Omental fat pad (tissue), 4 donors: ENCODE measurements at places on chromosomes 16 and 17.

DNA sequence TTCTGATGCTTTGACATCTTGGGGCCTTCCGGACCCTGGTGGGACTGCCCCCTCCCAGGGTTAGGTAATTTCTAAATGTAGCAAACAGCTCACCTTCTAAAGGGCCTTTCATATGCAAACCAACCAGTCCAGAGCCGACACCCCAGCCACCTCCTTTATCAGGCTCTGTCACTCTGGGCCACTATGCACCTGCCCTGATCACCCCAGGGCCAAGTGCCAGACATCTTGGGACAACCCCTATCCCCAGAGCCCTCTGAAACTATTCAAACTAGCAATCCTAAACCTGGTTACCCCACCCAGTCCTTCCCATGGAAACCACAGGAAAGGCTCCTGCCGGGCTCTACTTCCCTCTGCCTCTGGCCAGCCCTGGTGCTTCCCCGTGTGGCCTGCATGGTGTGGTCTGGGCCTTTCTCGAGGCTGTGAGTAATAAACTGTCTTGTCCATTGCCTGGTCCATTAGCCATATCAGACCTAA lies 91.2 kb upstream of the TNRC6C start:
- no peak for DNase-seq

- no peak for DNase-seq
These were observed 12.5 kb downstream of the GABARAPL2 start for GRCh38 chr16:75578725-75579124.

DNA sequence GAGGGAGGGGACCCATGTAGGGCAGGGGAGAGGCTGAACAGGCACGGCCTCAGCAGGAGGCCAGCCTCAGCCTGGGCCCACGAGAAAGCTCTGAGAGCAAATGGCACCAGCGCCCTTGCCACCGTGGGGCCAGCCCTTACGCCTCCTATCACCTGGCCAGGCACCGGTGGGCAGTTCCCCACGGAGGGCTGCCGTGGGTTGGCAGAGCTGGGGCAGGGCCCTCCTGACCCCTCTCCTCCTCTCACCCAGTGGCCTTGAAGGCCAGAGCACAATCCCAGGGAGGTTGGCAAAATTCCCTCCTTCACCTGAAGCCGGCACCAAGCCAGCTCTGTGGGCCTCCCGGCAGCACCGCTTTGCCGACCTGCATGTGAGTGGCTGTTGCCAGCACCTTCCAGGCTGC lies 53.1 kb upstream of the ENPP7 start:
- DNase-seq, result no peak

GRCh38 chr17:42203354-42203753 lies 9.1 kb upstream of the GHDC start:
- no peak for DNase-seq

DNA sequence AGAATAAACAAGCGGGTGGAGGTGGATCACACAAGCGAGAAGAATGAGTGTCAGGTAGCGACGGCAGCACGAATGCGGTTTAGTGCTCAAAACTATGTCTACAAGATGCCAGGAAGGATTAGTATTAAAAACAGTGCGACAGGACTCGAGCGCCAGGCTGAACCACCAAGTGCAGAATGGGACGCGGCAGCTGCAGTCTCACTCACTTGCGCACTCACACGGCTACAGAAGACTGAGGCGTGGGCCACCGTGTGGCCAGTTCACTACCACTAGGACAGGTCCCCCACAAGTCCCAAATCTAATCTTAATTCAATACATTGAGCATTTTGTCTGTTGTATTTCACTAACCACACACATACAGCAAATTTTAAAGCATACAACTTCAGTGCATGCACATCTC lies 35.7 kb upstream of the TRAP1 start:
- DNase-seq, result no peak

DNA sequence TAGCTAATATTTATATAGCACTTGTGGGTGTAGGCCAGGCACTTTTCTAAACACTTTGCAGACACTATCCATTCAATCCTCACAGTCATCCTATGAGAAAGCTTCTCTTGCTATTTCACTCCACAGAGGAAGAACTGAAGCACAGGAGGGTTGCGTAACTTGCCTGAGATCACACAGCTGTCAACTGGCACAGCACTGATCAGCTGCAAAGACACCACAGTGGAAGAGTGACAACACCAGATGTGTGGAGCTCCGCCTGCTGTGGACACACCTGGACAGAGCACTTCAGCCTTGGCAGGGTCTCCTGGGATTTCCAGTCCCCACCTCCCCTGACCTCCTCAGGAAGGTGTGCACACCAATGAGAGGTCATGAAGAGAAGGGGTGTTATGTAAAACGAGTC lies 13.3 kb upstream of the CNEP1R1 start:
- no peak for DNase-seq

- DNase-seq, result no peak
These were observed 8.4 kb downstream of the FBXO47 start for GRCh38 chr17:38958756-38959155.

DNA sequence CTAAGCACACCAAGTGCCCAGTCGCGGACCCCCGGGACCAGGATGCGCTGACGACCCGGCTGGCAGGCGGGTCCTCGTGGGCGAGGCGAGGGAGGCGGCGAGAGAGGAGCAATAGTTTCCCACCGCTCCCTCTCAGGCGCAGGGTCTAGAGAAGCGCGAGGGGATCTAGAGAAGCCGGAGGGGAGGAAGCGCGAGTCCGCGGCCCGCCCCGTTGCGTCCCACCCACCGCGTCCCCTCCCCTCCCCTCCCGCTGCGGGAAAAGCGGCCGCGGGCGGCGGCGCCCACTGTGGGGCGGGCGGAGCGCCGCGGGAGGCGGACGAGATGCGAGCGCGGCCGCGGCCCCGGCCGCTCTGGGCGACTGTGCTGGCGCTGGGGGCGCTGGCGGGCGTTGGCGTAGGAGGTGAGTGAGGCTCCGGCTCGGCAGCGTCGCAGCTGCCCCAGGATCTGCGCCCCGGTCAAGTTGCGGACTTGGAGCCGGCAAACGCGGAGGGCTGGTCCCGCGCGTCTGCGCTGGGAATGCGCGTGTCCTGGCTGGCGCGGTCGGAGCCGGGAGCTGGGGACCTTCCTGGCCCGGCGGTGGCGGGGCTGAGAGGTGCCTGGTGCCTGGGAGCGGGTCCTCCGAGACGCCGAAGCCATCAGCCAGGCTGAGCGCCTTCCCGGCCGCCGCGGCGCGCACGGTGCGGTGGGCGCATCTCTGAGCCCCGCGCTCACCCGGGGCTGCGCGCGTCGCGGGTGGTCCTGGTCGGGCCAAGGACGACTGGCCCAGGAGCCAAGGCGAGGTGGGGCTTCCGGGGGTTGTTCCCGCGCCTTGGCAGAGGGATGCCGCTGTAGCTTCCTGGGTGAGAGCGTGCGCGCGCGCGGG lies at the start of gene ITGB3:
ITGB3 (plus strand) TSS at position 287 of the 862 bp plus-strand sequence; CDS start at position 322, 35 bp downstream.
- no peak for DNase-seq

DNA sequence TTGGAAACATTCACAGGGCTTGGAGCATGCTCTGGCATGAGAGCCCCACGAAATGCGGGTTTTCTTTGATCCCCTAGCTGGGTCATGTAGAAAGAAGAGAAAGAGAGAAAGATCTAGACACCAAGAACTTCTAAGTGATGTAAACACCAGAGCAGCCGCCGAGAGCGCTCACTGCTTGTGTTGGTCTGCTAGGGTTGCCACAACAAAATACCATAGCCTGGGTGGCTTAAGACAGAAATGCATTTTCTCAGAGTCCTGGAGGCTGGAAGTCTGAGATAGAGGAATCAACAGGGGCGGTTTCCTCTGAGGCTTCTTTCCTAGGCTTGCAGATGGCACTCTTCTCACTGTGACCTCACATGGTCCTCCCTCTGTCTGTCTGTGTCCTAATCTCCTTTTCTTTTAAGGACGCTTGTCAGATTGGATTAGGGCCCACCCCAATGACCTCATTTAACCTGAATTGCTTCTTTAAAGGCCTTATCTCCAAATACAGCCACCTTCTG lies 139.5 kb downstream of the CYLD start:
- no peak for DNase-seq

- DNase-seq, result no peak
These were observed 12.9 kb downstream of the TRPV2 start for GRCh38 chr17:16428098-16428882.

GRCh38 chr17:60579090-60579489 lies 20.9 kb upstream of the PPM1D start:
- DNase-seq, result no peak

GRCh38 chr17:69231521-69231920 lies 2.9 kb upstream of the ABCA10 start:
- no peak for DNase-seq

DNA sequence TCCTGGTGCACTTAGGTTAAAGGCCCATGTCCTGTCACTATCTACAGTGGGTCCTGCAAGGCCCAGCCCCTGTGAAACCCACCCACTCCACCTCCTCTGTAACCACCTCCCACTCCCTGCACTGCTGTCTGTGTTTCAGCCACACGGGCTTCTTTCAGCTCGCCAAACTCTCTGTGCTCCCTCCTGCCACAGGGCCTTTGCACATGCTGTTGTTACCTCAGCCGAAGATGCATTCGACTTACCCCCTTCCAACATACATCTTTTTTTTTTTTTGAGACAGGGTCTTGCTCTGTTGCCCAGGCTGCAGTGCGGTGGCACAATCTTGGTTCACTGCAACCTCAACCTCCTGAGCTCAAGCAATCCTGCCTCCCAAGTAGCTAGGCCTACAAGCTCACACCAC lies 76.5 kb upstream of the RPL38 start:
- no peak for DNase-seq

DNA sequence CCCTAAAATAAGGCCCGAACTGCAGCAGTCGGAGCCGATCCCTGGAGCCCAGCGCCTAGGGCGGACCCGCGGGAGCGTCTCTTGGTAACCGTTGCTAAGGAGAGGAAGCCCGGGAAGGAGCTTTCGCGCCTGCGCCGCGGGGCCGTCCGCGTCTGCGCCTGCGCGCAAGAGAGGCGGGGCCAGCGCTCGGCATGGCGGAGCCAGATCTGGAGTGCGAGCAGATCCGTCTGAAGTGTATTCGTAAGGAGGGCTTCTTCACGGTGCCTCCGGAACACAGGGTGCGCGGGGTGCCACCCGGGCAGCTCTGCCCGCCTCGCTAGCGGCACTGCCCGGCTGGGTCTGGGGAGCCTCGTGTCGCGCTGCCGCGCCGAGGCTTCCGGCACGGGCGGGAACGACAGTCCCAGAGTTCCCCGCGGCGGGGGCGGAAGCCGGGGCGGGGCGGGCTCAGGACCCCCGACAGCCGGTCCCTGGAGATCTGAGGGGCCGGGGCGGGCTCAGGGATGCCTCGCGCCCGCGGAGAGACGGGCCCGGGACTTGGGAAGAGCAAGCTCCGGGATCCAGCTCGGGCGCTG lies at the start of gene CDK10:
CDK10 (plus strand) TSS at position 170 of the 572 bp plus-strand sequence; CDS start at position 192, 22 bp downstream.
- peak; percentile 75 for DNase-seq

DNA sequence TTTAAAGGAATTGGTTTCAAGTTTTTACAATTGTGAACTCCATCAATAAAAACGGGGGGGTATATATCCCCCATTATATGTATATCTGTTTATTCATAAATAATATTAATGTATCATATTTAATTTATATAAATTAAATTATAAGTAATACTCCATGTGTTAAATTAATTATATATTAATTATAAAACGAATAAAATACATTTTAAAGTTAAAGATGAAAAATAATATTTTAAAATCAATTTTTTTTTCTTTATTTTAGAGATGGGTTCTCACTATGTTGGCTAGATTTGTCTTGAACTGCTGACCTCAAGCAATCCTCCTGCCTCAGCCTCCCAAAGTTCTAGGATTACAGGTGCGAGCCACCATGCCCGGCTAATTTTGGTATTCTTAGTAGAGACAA lies 17.4 kb upstream of the PSMD11 start:
- no peak for DNase-seq

- no peak for DNase-seq
These were observed 4.4 kb downstream of the GGA2 start for GRCh38 chr16:23505671-23506605.

DNA sequence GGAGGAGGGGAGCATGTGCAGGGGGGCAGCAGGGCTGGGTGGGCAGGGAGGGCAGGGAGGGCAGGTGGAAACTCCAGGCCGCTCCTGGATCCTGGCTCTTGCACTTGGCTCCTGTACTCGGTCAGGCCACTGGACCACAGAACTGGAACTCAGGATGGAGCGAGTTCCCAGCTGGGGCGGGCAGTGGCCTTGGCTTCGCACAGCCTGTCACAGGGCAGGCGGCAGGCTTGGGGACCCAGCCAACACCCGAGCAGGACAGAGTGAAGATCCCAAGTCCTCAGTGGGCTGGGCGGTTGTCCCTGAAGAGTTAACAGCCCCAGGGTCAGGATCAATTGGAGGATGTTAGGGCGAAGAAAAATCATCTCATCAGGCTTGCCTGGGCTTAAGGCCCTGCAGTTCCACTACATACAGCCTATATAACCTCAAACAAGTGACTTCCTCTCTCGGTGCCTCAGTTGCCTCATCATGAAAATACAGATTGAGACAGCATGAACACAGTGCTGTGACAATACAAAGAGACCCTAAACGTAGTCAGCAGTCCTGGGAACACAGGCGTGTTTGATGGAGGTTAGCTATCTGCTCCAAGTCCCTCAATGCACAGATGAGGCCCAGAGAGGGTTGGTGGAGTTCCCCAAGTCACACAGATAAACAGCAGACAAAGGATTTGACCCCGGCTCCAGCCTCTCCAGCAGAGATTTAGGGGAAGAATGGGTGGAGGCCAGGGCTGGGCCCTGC lies 21.9 kb downstream of the ZNF423 start:
- DNase-seq, result no peak

GRCh38 chr17:37067555-37068111 lies 118.9 kb downstream of the AATF start:
- no peak for DNase-seq

- no peak for DNase-seq
These were observed 39.2 kb downstream of the ITGAM start for GRCh38 chr16:31298958-31299357.

DNA sequence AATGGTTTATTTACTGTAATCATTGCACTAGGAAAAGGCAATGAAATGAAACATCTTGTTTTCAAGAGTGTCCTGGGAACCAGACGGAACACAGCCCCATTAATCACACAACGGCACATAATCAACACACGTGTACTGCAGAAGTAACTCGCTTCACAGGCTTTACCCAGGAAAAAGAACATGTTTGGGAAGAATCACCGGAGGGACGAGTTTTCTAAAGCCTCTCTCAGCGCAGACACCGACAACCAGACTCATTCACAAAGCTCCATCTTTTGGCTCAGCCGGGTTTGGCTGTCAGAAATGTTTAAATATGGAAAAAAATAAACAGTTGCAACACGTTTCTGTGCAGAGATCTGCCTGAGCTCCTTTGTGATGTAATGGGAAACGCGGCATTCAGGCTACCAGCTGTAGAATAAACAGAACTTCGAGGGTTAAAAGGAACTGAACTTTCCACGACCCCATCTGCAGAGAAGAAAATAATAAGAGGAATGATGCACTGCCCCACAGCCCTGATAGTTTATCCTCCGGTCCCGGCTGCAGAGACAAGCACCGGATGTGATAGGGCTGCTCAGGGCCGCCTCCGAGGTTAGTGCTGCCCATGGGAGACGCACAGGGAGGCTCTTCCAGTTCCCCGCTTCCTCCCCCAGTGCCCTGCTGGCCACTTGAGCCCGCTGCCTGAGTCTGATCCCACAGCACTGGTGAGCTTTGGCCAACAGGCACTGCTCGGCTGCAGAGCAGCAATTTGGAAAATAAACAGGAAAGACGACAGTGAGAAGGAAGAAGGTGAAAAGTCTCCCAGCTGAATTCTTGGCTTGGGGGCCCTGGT lies 119.8 kb downstream of the HIC1 start:
- no peak for DNase-seq

GRCh38 chr16:27700304-27700995 lies 150.5 kb downstream of the KATNIP start:
- DNase-seq, result no peak

- no peak for DNase-seq
These were observed 13.2 kb downstream of the IL34 start for GRCh38 chr16:70659546-70659945.
